ENCODE measurements at places on chromosomes 7 and 10.

GRCh38 chr10:29329420-29329819 lies 40.5 kb downstream of the LYZL1 start:
- DNase-seq: no peak

DNA sequence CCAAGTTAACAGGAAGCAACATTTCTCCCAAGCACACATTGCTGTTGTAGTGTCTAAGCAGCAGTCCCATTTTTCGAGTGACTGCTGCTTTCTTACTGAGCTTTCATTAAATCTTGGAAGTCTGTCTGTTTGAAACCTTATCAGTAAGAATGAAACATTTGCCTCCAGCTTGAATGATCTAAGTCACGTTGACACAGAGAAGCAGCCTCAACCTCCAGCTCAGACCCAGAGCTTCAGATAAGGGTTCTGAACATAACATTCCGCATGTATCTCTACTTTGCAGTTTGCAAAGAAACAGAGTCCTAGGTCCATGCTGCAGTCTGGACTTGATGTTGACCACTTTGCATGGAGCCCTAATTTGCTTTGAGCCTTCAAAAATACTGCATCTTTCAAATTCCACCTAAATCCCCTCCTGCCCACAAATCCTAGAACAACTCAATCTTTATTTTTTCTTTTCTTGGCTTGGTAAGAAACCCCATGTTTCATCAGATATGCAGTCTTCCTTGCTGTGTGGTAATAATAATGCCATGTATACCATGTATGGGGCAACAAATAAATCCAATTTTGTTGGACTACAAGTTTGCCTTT lies 698.7 kb upstream of the IGFBP3 start:
- DNase-seq: no peak

DNA sequence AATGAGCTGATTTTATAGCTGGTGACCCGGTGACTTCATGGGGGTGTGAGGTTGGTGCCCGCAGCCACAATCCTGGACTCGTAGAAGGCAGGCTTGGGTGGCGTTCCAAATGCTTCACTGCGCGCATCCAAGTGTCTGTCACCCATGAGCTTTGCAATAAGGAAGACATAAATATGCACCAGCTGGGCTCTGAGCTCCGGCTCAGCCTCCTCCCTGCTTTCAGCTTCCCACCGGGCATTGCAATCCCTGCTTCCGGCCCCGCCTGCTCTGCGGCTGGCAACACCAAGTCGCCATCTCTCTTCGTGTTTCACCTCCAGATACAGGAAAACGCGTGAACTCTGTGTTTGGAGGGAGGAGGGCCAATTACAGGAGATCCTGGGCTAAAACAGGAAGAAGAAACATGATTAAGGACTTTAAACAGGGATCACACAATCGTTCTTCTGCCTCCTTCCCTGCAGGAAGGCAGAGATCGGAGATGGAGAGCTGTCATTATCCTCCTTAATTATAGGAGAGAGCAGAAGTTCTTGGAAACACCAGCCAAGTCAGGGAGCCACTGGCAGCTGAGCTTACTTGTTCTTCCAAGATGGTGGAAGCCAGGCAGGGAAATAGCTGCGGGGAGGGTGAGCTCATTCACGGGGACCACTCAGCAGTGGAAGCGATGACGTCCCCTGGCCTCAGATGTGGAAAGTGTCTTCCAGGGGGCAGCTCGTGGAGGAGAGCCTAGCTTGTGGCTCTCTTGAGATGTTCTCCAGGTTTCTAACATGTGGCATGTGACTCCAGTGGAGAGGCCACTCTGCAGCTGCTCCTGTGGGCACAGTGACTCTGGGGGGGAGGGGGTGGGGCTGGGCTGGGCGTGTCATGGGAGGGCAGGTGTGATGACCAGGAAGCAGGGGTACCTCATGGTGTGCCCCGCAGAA lies 134.9 kb downstream of the CAMK1D start:
- no peak for DNase-seq

DNA sequence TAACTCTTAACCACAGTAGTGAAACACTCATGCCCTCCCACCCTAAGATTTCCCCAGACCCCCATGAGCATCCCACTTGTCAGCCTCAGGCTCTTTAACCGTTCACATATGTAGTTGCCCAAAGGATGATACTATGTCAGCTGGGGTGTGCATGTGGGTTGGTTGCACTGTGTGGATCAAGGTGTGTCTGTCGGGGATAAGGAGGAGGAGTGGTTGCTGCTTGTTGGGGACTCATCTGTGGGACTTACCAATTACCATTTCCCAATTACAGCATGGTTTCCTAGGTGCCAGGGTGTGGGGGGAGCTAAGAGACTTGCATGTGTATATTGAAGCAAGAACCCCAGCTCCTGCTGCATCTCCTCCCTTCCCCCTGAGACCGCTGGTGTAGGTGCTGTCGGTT lies 48.8 kb downstream of the CELF2 start:
- DNase-seq: no peak

DNA sequence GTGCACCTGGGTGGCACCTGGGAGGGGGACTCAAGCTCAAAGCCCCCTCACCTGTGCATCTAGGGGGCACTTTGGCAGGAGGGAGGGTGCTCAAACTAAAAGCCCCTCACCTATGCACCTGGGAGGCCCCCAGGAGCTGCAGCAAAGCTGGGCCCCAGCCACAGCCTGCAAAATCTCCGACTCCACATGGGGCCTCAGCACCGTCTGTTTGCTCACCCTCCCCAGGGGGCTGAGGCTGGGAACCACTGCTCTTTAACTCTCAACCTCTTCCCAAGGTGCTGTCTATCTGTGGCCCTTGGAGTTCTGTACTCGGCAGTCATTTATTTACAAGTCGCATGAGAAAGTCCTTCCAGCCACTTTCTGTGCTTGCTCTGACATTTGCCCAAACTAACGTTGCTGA lies 458.4 kb downstream of the DNAJB6 start:
- no peak for DNase-seq

GRCh38 chr10:15320522-15321203 lies 50.4 kb downstream of the FAM171A1 start:
- no peak for DNase-seq

DNA sequence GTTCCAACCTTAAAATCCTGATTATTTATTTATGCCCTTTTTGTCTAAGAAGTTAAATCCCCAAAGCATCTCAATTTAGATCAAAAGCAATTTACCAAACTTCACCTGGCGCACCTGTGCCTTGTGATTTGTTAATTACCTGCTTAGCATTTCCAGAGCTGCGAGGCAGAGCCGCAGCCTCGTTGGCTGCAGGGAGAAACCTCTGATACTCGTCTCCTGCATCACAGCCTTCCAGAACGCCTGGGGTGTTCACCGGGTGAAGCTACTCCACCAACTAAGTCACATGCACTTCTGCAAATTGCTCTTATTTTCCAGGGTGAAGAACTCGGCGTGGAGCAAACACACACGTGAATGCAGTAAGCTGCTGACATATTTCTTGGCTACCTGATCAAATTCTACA lies 198.1 kb upstream of the RNF32 start:
- no peak for DNase-seq

DNA sequence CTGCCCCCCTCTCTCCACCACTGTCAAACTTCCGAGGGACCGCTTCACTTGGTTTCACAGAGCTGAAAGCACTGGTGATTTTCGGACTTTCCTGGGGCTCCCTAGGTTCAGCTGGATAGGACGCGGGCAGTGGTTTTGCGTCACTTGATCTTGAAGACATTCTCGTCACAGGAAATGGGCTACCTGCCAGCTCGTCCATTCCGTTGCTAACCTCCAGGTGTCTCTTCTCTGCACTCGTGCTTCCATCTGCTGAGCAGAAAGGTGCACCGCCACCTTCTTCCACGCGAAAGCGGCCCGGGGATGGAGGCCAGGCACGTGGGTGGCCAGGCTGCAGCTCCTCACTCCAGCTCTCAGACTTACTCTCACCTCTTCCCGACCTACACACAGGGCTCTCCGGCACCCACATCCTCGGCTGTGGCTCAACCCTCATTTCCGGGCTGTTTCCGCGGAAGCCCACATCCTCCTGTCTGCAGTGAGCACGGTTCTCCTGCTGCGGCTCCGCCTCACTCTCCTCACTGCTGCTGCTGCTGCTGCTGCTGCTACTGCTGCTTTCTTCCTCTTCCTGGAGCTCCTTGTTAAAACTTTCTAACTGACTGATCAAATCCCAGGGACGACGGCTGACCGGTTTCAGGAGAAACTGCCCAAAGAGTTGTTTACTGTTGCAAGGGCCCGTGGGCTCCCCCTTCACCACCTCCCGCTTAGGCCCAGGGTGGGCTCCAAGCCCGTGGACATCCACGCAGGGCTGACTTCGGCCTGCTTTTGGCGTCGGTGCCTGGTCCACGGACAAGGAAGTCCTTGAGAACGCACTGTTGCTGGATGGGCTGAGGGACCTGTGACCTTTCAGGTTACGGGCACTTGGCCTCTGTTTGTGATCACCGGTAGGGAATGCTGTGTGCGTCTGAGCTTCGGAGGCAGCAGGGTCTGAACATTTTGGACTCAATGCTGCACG lies 32.1 kb downstream of the JCAD start:
- peak; percentile 87 for DNase-seq

DNA sequence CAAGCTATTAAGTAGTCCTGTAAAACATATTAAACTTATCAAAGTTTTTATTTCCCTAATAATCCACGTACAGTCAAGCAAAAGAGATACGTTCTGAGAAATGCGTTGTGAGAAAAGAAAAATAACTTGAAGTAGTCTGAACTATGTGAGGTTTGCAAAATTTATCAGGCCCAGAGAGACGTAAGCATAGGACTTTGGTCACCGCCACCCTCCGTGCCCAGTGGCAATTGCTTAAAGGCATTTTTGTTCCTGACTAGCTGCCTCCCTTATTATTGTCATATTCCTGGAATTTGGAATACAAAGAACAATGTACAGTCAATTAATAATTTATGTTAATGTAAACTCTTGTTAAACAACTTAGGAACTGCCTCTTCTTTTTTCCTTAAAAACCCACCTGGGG lies 22.8 kb downstream of the HIBADH start:
- DNase-seq: no peak

DNA sequence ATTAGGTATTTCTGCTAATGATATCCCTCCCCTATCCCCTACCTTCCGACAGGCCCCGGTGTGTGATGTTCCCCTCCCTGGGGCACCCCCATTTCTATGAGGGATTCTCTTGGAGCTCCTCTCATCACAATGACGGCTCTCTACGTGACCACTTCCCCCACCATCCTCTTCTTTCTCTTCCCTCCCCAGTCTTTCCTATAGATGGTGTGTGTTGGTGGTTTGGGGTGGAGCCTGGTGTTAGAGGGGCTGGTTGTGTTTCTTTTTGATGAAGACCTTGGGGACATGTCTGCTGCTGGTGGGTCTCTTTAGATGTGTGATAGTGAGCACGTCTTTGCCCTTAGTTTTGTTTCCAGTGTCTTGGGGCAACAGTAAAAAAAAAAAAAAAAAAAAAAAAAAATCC lies 28.6 kb downstream of the RPS24 start:
- DNase-seq: no peak

- no peak for DNase-seq
Measured at GRCh38 chr10:97356918-97357317, 22.4 kb upstream of the FRAT2 start.

GRCh38 chr10:102593074-102593803 lies 51.0 kb upstream of the TRIM8 start:
- DNase-seq: no peak

GRCh38 chr10:129705676-129706075 lies 238.6 kb downstream of the MGMT start:
- DNase-seq: no peak

DNA sequence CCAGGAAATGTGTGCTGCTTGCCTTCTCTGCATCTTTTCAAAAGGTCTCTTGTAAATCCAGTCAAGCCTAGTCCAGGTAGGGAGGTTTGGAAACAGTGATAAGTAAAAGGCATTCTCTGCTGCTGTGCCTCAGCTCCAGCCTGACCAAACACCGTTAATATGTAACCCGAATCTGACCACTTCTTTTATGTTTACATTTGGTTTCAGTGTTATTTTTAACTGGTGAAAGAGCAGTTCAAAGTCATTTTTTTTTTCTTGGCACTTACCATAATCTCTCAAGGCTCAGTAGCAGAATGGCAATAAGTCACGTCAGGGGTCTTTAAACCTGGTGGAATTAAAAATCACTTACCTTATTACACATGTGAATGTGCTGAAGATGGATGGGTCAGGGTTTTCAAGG lies 216.8 kb downstream of the PTEN start:
- no peak for DNase-seq

GRCh38 chr7:2715341-2716231 lies 27.6 kb downstream of the AMZ1 start:
- DNase-seq: peak; percentile 61

DNA sequence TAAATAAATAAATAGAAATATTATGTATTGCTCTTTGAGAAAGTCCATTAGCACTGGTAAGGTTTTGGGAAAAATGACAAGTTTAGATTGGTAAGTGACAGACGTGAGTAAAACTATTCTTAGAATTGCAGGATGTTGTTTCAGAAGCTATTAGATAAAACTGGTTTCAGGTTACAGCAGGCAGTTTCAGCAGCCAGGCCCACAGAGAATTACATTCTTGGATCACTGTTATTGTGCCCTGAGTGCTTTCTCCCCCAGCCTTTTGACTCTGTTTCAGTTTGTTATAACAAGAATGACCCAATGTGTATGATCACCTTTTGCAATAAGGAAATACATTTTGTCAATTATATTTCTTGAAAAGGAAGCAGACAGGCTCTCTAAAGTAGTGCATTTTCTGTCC lies 86.5 kb downstream of the DKK1 start:
- DNase-seq: no peak

- DNase-seq: no peak
Measured at GRCh38 chr7:37234928-37235327, 213.7 kb downstream of the ELMO1 start.

- peak; percentile 18 for DNase-seq
Measured at GRCh38 chr7:56287429-56288138, 171.4 kb upstream of the NUPR2 start.

DNA sequence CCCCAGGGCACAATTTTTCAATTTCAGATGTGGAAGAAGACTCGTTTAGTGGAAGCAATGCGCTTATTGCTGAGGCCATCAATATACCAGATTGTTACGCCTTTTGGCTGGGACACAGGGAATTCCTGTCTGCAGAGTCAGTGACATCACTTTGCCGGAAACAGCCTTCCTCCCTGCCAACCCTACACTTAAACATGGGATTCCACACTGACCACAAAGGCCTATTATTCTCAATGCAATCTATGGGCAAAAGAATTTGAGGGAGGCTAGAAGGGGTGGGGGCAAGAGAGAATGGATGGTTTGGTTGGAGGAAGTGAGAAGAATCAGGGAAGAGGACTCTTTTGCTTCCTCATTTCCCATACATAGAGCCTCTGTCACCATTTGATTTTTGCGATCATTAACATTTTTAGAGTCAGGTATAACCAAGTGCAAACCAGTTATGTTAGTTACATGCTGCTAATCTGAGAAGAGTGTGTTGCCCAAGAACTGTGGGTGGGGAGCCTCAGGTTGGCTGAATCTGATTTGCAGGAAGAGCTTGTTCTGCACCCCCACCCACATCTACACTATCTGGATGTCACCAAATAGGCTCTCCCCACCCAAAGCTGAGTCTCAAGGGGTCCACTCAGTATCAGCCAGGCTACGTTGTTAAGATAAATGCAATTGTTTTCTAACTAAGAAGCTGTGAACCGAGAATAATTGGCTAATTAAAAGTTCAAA lies 58.2 kb downstream of the ENTPD1 start:
- no peak for DNase-seq

DNA sequence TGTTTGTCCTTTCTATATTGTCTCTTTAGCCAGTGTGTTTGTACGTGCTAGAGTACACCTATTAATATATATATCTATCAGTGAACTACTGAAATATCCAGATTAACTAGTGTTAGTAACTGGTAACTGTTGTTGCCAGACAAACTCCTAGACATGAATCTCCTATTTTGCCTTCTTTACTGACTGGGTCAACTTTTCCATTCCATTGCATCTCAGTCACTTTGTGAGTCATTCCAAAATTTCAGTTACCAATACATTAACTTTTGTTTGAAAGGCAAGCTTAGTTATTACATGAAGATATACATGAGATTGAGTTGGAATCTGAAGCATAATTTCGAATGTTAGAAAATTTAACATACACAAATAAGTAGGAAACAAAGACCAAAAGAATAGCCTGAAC lies 51.4 kb downstream of the BTAF1 start:
- no peak for DNase-seq
